ENCODE measurements at places on chromosomes 16 and 17.

GRCh38 chr16:84461029-84461412 lies 43.4 kb downstream of the MEAK7 start:
- no peak for DNase-seq

DNA sequence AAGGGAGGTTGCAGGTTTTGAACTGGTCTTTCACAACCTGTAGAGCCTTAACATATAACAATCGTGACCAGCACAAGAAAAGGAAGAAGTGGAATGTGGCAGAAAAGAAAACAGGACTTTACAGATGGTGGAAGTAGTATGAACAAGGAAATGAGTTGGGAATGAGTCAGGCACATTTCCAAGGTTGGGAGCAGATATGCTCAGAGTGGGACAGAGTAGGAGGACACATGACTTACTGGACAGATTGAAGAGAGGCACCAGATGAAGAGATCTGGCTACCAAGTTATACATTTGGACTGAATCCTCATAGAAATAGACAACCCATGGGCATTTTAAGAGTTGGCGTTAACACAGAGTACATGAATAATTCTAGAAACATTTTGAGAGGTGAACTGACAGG lies 95.3 kb downstream of the ZNF18 start:
- DNase-seq, result no peak

DNA sequence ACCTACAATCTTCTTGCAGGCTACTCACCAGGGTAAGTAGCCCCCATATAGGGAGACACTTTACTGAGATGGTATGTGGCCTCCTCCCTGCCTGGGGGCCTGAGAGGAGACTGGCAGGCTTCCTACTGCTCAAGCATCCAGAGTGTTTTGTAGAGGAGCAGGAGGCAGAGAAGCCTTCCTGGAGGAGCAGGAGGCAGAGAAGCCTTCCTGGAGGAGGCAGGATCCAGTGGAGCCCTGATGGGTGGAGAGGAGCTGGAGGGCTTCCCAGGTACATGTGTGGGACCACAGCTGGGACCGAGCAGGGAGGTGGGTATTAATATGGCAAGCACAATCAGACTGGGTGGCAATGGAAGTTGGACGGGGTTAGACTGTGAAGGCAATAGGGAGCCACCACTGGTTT lies 2.1 kb upstream of the ADGRG5 start:
- DNase-seq, result no peak

DNA sequence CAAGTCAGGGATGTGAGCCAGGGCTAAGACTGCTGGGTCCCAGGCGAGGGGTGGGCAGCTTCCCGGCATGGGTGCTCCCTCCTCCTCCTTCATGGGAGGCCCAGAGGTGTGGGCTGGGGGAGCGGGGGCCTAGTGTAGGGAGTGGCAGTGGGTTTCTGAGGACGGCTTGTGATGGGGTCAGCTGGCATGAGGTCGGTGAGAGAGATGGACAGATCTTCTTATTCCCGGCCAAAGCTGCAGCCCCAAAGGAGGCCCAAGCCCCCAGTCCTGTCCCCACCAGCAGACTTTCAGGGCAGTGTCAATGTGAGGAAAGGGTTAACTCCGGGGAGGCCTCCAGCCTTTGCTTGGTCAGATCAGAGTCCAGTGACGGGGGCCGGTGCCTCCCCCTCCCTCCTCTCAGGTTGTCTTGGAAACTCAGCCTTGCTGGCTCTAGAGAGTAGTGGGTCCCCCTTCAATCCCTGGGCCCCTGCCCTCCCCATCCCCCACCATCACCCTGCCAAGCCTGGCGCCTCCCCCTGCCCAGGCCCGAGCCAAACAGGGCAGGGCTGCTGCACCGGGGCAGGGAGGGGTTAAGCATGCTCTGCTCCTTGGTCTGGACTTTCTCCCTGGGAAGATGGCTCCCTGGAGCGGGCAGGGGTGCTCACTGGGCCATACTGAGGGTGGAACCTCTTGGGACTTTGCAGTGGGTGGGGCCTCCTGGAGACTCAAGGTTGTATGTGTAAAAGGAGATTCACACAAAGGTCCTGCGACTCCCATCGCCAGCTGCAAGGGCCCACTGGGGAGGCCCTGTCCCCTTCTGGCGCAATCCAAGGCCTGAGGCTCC lies 12.4 kb downstream of the NAT9 start:
- no peak for DNase-seq

DNA sequence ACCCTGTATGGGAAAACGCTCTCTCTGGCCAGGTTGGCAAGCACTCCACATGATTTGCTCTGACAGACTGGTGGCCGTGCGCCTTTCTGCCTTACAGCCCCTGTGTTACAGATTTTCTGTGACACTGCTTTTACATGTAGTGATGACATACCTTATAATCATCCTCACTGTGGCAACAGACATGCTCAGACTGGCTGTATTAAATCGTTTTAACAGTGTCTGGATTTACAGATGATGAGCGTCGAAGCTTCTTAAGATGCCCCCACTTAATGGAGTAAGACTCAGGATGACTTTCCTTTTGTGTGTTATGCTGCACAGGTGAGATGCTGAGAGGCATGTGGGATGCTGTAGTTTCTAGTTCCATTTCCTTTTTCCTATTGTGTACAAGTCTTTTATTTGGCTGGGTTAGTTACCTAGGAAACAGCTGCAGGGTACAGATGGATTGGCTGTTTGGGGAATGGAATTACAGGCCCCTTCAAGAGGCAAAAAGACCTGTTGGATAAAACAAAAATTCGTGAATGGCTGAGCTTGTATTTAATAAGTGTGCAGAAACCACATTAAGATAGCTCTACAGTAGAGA lies 20.9 kb upstream of the VWA3A start:
- DNase-seq, result no peak

GRCh38 chr16:26442321-26442720 lies 624.4 kb upstream of the C16orf82 start:
- DNase-seq, result no peak

Data from immature natural killer cell (primary cell).